ENCODE measurements at places on chromosomes 16 and 17.

DNA sequence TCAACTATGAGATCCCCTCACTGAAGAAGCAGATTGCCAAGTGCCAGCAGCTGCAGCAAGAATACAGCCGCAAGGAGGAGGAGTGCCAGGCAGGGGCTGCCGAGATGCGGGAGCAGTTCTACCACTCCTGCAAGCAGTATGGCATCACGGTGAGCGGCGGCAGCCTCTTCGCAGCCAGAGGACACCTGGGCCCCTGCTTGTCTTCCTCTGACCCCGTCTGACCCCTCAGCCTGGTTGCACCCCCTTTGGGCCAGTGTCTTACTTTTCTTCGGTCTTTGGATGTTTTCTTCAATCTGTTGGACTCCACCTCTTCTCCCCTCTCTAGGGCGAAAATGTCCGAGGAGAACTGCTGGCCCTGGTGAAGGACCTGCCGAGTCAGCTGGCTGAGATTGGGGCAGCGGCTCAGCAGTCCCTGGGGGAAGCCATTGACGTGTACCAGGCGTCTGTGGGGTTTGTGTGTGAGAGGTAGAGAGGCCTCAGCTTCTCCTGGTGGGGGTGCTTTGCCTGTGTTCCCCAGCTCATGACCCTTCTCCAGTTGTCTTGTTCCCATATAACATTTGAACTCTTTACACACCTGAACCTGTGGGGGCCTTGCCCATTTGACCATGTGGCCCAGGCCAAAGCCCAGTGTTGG, 4.4 kb downstream of the CDK5RAP3 start:
- no peak for DNase-seq

- no peak for DNase-seq
Measured at GRCh38 chr16:48547530-48547929, 62.5 kb downstream of the N4BP1 start.

DNA sequence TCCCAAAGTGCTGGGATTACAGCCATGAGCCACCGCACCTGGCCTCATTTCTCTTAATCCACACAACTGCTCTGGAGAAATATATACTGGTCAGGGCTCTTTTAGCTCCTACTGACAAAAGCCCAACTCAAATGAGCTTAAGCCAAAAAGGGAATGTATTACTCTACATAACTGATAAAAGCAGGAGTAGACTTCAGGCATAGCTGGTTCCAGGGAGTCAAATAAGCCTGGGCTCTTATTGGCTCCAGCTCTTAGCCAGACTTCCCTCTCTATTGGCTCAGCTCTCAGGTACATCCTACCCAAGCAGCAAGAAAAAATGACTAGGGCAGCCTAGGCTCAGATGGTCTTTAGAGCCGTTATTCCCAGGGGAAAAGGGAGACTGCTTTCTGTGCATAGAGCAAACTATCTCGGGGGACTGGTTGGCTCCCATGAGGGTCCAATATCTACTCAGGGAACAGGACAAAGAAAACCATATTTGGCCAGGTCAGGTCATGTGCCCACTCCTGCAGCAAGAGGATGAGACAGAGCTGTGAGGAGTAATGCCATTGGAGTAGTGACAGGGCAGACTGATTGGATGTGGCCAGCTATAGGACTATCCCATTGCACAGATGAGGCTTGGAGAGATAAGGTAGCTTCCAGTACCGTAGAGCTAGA, 21.2 kb downstream of the TBX2 start:
- DNase-seq, result no peak

DNA sequence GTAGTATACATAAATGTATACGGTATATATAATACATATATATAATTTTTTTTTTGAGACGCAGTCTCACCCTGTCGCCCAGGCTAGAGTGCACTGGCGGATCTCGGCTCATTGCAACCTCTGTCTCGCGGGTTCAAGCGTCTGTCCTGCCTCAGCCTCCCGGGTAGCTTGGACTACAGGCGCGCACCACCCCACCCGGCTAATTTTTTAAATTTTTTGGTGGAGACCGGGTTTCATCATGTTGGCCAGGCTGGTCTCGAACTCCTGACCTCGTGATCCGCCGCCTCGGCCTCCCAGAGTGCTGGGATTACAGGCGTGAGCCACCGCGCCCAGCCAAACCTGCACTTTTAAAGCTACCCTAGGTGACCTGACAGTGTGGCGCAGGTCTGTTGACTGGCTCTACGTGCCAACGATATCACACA, 745 bp downstream of the PAM16 start:
- no peak for DNase-seq

DNA sequence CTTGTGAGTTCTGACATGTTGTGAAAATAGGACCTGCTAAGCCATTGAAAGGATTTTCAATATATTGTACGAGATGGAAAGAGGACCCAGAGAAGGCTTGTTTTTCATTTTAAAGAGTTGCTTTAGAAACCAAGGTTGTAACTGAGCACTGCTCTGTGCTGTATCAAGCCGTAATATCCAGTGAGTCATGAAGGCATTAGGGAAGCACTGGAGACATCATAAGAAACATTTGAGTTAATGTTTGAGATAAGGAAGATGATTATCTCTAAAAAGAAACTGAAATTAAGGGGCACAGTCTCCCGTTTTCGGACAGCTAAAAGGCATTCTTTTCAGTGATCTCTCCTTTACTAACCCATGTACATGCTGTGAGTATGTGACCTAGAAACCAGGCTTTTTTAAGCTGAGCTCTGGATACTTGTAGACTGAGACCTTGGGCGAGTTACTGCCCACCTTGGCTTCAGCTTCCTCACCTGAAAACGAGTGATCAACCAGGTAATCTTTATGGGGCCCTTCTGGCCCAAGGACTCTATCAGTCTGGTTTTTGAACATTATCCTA, 149.2 kb upstream of the TBX2 start:
- no peak for DNase-seq

DNA sequence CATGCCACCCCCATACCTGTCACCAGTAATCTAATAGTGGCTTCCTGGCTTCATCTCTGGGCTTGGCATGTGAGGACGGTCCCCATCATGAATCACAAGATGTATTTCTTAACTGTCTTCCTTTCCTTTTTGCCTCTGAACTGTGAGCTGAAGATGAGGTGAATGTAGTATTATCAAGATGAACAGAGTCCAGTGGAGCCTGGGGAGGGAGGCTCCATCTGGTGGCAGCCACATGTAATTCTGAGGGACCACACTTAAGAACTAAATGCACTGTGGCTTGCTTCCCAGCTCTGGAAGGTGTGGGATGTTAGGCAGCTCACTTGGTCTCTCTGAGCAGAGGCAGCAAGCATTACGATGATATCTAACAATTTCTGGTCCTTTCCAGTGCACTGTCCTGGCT, 354.9 kb upstream of the ASIC2 start:
- DNase-seq, result no peak

- no peak for DNase-seq
Measured at GRCh38 chr16:12798846-12799245, 4.8 kb downstream of the CPPED1 start.

- DNase-seq, result no peak
Measured at GRCh38 chr17:50219342-50219741, 17.9 kb upstream of the COL1A1 start.

DNA sequence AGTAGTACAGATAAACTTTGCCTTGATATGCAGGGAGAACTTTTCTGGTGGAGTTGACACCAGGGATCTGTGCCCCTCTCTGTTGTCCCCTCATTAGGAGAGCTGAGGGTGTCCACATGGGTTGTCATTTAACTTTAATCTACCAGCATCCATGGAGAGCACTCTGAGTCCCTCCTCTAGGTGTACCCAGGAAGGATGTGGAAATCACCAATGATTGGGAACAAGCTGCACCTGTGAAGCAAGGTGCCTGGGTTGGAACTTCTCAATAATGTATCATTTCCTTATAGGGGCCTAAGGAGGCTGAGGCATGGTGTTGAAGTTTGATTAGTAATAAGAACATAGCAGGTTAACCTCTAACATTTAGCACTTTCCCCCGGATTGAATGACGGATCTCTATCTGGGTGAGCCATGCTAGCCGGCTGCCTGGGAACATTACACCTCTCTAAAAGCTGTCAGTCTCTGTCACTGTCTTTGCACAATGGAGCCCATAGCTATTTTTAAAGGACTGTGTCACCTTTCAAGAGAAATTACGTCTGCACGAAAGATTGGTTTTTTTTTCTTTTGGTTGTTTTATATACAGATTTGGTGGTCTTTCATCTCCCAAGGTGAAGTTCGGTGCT, 239.3 kb downstream of the MAF start:
- no peak for DNase-seq

- DNase-seq, result no peak
Measured at GRCh38 chr17:32515677-32516383, 29.0 kb downstream of the CDK5R1 start.

DNA sequence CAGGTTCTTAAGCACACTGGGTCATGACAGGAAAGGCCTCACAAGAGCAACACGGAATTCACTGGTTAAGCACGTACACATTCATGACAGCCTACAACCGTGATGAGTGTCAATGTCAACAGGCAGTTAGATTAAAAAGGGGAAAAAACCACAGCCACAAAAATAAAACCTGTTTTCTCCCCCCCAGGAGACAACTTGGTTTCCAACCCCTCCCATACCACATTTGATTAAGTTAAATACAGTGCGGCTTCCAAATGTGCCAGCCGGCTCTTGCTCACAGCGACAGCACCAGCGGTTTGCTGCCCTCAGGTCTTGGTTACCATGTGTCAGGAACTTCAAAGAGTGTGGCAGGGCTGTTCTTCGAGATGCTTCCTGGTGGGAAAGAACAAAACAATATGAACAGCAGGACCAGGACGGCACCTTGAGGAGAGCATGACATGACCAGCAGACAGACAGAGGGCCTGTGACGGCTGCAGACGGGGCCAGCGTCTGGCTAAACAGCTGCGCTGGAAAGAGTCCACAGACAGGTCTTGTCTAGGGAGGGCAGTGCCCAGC, 193.6 kb downstream of the PARN start:
- DNase-seq, result peak; percentile 7

- no peak for DNase-seq
Measured at GRCh38 chr16:71258372-71258771, 27.9 kb upstream of the HYDIN start.

DNA sequence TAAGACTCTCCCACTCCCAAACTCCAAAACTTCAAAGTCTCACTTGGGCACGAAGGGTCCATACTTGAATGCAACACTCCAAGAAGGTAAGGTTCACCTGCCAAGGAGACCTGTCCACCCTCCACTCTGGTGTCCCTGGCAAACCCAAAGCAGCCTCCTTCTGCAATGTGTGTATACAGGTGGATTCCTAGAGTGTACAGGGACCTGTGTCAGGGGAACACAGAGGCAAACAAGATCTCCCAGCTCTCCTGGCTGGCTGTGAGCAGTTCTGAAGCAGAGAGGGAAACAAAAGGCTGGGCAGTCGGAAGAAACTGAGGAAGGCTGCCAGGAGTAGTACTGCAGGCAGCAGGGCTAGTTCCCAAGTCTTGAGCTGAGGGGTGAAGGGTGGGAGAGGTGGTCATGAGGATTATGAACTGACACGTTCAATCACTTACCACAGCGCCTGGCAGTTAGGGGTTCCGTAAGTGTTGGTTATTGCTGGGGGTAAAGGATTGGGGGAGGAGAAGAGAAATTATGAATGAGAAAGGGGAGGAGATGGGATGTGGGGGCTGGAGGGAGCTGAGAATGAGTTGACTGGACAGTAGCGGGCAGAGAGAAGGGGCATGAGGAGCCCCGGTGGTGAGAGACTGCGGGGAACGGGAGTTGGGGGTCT, 795 bp downstream of the KCTD13 start:
- no peak for DNase-seq

- no peak for DNase-seq
Measured at GRCh38 chr17:39677542-39678339, 9.5 kb downstream of the PNMT start.

GRCh38 chr17:6853764-6854442, 22.4 kb upstream of the TEKT1 start:
- no peak for DNase-seq

DNA sequence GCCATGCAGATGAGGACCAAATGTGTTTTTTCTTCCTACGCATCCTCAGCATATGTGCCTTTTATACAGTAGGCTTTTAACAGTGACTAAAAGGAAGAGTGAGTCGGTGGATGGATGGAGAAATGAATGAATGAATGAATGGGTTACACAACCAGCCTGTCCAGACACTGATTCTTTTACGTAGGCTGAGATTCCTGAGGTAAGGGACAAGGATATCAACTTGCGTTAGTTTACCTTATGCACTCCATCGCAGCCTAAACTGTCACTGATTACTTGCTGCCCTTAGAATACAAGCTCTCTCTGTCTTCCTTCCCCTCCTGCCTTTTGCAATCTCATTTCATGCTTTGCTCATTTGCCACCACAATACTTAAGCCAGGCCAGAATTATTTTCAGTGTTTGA, 59.0 kb downstream of the RBFOX1 start:
- no peak for DNase-seq

DNA sequence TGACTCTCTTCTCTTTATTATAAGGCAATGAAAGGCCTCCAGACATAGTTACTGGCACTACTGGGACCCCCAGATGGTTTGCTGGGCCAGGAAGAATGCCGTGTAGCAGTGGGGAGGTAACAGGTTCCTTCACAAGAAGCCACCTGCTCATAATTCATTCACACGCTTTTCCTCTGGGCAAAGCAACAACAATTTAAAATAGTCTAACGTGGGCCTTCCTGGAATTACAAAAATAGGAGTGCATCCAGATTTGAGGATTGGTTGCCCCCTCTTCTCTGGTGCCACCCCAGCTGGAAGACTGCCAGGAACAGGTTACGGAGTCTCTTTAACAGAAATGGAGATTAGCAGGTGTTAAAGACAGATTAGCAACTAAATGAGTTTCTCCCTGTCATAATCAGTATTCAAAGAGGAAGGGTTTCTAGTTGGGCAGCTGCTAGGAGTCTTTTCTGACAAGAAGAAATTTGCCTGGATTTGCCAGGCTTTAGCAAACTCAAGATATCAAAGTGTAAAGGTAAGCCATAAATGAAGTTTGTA, 409.6 kb downstream of the NPIPA8 start:
- DNase-seq, result no peak

GRCh38 chr16:50496990-50497389, 51.2 kb upstream of the NKD1 start:
- DNase-seq, result no peak

DNA sequence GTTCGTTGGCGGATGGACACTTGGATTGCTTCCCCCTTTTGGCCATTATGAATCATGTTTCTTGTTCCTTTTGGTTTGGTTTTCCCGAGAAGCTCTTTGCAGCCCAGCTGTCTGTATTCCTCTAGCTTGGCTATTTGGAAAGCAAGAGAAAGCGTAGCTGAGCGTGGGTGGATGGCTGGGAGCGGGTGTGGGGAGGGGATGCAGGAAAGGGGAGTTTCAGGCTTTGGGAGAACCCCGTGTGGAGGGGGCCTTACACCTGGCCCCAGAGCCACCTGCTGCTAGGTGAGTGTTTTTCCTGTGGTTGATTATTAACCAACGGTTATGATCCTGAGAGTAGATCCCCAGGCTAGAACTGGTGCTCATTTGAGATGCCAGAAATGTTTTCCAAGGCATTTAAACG, 103.7 kb downstream of the RAP1GAP2 start:
- DNase-seq, result no peak

- DNase-seq, result no peak
Measured at GRCh38 chr17:360092-360750, 7.6 kb upstream of the RPH3AL start.

- DNase-seq, result peak; percentile 62
Measured at GRCh38 chr17:49851387-49852291, 3.8 kb upstream of the TAC4 start.
